ENCODE measurements at places on chromosomes 7 and 10. TPM values are rescaled to one million over a fixed set of nuclear protein-coding genes. Genes with fewer than 3 reads are reported as not detected.

The NKX2-3 gene
- not detected for total RNA-seq

The NPC1L1 gene
- not detected for total RNA-seq

The STEAP1B gene
- total RNA-seq = 18.9 TPM

The UCN3 gene
- not detected for total RNA-seq

The RNF32 gene
- 1.2 TPM for total RNA-seq

The HYAL4 gene
- not detected for total RNA-seq

The CALD1 gene
- total RNA-seq = 313 TPM
